NCI-H1930 (cell line): ENCODE measurements at places on chromosomes 5 and 9.

GRCh38 chr9:20242510-20243189 is 379.6 kb downstream of the MLLT3 start:
- no peak for DNase-seq

GRCh38 chr9:96688187-96688586 is 33.1 kb upstream of the PRXL2C start:
- DNase-seq, result no peak

GRCh38 chr5:1540831-1541701 is 17.3 kb upstream of the LPCAT1 start:
- DNase-seq, result no peak

DNA sequence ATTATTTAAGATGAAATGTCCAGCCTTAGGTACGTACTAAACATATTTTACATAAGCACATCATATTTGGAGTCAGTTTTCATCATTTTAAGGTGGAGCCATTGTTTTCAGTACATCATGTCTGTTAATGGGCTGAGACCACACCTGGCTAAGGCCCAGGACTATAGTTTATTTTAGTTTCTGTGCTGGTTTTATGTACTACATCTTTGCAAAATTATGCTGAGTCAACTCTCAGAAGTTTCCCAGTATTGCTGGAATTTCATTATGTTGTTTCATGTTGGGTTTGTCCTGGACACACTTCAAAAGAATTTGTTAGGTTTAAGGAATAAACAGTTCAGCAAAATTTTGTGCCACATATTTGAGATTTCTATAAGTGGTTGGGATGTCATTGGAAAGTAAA is 171.2 kb downstream of the CCDC171 start:
- no peak for DNase-seq

DNA sequence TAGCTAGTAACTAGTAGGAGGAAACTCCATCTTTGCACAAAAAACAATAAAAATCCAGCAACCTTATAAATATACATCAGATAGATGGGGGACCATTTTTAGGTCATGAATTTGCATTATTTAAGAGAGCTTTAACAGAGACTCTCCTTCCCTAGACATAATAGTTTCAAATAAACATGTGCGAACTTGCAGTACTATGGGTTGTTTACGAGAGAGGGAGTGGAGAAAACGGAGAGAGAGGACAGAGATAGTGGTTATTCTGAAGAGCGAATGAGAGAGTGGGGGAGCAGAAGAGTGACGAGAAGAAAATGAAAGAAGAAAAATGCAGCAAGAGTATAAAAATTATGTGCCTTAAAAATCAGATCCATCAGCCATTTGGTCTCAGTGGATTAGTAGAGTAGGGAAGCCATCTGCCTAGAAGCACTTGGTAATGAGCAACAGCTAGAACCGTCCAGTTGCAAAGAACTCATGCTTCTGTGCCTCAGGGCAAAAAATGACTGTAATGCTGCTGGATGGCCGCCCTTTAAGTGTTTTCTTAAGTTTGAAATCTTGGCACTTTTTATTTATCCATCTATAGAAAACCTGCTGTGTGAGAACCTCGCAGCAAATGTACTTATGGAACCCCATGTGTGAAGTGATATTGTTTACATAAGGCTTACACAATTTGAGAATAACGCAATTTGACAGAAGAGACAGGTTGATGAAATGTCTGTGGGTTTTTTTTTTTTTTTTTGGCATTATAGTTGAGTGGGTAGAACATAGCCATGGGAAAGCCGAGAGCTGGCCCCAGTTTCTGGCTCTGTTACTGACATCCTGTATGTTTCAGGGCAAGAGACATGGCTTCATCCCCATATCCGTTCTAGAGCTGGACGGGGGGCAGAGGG is 95.6 kb upstream of the ZNF608 start:
- DNase-seq, result no peak

GRCh38 chr5:14036947-14037346 is 92.5 kb upstream of the DNAH5 start:
- no peak for DNase-seq

DNA sequence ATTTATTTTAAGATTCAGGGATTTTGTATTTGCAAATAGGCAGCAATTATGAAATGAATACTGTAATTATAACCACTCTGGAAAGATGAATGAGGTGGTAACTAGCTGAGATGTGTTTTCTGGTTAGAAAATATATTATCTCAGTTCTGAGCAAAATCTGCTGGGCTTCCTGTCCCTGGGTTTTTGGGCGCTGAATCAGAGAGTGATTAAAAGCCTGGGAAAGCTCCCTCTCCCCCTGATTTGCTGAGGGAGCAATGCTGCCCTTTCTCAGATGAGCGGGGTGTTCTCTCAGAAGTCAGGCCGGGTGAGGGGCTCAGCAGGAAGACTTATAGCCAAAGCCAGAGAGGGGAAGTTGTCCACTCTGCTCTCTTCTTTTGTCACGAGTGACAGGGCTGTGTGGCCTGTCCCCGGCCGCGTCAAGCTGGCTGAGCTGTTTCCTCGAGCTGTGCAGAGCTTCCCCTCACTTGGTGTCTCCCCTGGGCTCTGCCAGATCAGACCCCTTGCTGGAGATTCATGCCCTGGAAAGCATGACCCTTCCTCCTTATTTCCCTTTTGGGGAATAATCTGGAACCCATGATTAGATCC is 39.8 kb upstream of the PITX1 start:
- DNase-seq, result no peak

DNA sequence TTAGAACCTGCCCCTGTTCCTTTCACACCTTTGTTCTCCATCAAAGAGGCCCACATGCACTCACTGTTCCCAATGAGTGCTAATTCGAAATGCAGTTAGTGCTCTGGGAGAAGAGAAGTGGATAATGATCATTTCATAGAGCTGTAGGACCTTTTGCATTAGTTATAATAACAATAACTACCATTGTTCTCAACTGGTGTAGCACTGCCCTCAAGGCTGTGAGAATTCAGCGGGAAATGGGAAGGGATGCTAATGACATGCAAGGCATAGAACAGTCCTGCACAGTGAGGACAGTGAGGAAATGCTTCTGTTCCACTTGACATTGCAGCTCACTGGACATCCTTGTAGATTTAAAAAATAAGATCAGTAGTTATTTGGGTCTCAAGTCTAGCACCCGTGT is 187.4 kb downstream of the FBXL7 start:
- DNase-seq, result no peak

DNA sequence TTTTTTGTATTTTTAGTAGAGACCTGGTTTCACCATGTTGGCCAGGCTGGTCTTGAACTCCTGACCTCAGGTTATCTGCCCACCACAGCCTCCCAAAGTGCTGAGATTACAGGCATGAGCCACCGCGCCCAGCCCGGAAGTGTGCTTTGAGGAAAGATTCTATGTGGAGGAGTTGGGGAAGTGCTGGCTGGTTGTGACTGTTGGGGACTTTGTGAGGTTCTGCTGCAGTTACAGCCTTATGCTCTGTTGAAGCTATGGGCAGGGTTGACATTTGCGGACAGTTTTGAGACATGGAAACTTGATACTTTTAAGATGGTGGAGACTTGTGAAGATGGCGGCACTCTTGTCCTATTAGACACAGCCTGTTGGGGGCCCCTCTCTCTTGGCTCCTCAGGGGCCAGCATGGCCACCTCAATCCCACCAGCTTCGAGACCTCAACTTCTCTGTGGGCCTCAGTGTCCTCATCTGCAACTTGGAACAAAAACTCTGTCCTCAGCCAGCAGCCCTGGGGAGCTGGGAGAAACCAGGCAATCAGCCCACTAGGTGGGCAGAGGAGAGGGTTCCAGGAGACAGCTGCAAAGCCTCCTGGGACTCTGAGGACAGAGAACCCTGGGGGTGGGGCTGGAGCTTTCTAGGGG is 24.9 kb downstream of the C9orf50 start:
- DNase-seq, result no peak

DNA sequence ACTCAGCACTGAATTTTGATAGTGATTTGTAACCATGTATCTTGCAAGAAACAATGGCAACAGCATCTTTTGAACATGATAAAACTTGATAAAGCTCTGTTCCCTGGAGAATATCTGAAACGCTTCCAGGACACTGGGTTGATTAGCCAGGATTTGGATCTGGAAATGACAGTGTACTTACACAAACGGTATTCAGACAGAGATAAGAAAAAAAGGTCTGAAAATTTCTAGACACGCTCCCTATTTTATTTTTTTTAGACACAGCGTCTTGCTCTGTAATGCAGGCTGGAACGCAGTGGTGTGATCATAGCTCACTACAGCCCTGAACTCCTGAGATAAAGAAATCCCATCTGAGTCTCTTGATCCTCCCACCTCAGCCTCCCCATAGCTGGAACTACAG is 109.0 kb downstream of the GNAQ start:
- no peak for DNase-seq

- DNase-seq, result no peak
Measured at GRCh38 chr9:126363847-126364671, 37.4 kb downstream of the MVB12B start.

GRCh38 chr9:105967797-105968196 is 273.5 kb downstream of the TMEM38B start:
- DNase-seq, result no peak

DNA sequence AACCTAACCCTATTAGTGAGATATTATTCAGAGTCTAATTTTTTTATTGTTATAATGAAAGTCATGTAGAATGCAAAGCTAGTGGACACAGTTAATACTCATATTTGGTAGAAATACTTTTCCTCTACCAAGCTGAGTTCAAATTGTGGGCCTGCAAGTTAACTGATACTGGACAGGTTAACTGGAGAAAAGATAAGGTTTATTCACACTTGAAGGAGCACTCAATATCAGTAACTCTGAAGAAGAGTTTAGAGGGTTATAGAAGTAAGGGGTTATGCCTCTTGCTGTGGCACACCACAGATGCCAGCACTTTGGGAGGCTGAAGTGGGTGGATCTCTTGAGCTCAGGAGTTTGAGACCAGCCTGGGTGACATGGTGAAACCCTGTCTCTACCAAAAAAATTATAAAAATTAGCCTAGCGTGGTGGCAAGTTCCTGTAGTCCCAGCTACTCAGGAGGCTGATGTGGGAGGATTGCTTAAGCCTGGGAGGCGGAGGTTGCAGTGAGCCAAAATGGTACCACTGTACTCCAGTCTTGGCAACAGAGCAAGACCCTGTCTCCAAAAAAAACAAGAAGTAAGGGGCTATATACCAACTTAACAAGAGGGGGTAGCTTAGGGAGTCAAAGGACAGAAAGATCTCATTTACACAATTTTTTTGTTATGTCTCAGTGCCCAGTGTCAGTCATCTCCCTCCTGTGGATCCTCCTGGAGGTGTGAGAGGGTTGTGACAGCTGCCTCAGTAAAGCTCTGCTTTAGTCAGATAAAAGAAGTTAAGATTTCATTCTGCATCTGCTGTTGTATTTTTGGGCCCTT is 121.2 kb upstream of the GRHPR start:
- DNase-seq, result no peak

- DNase-seq, result no peak
Measured at GRCh38 chr5:52624291-52624690, 163.4 kb upstream of the ITGA1 start.

GRCh38 chr5:143229426-143229895 is 174.0 kb downstream of the NR3C1 start:
- DNase-seq, result no peak

- DNase-seq, result no peak
Measured at GRCh38 chr5:43171926-43172325, 20.1 kb upstream of the NIM1K start.

- no peak for DNase-seq
Measured at GRCh38 chr5:67037171-67037570, 159.4 kb downstream of the CD180 start.

- DNase-seq, result no peak
Measured at GRCh38 chr9:88953381-88954029, 37.8 kb upstream of the S1PR3 start.

DNA sequence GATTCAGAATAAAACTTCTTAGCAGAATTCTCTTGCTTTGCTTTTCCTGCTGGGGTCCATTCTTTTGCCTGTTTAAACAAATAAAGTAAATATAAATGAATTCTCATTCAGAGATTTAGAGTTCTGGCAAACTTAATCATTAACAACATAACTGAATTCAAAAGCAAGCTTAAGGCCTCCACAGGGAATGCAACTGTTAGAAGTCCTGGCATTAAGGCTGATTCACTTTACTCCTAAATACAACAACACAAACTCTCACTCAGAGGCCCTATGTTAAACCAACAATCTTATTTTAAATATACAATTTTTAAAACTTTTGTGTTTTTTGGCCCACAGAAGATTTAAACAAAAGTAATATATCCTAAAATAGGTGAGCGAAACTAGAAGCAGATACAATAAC is 178.3 kb downstream of the AP3B1 start:
- DNase-seq, result no peak
